ENCODE measurements at places on chromosomes 6 and 20. TPM values are rescaled to one million over a fixed set of nuclear protein-coding genes. Genes with fewer than 3 reads are reported as not detected.
A peak's percentile ranks its signal among the peaks of the same experiment; 100 is the strongest.

The RIPPLY2 gene
- not detected for polyA plus RNA-seq

DNA sequence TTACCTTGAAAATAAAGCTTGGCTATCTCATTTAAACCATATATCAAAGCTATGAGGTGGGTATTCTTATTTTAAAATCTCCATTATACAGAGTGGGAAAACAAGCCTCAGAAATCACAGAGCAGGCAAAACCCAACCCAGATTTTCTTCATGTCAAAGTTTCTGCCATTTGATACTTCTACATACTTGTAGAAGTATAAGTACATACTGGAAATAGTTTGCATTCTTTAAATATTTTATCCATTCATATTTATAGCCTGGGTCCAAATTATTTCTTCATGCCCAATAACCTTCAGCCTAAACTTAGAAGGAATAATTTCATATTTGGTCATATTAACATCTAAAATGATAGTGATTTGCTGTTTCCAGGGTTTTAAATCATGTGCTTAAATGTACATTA lies 61.8 kb downstream of the MLIP start:
- no peak for DNase-seq

DNA sequence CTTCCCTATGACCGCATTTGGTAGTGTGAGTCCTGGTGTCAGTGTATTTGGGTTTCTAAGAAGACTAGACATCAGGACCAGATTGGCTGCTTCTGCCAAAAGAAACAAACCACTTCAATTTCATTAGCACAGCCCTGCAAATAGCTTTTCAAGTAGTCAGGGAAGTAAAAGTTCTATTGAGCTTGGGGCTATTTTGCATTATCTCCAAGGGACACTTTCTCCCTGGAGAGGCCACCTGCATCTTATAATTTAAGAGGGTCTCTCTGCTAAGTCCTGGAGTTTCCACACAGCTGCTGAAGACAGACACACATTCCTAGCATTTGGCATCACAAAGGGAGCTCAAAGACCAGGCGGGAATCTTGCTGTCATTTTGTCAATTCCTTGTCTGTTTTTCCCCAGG lies 141.2 kb downstream of the BMP2 start:
- no peak for DNase-seq

The PRKN gene
- polyA plus RNA-seq: 4.6 TPM

- DNase-seq: no peak
These were observed 15.7 kb upstream of the ENPP1 start for GRCh38 chr6:131792091-131792496.

DNA sequence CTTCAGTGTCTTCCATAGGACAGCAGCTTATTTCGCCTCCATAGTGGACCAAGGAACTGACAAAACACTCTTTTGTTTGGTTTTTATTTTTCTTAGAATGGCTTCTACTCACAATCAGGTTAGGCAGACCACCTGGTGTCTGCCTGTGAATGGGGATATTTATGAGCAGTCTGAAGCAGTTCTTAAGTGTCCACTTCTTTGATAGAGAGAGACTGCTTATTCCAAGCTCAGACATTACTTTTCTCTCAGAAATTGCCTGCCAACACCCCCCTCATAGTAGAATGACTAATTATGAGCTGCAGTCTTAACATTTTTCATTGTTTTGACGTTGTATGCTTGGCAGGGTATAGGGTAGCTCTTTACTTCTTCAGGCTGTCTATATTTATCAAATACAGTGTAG lies 174.7 kb downstream of the ZFAND3 start:
- DNase-seq: no peak

The VSX1 gene
- not detected for polyA plus RNA-seq

The KIF25 gene
- polyA plus RNA-seq: 0.73 TPM

The C20orf202 gene
- polyA plus RNA-seq: 0.39 TPM

The RNF39 gene
- 0.75 TPM for polyA plus RNA-seq

DNA sequence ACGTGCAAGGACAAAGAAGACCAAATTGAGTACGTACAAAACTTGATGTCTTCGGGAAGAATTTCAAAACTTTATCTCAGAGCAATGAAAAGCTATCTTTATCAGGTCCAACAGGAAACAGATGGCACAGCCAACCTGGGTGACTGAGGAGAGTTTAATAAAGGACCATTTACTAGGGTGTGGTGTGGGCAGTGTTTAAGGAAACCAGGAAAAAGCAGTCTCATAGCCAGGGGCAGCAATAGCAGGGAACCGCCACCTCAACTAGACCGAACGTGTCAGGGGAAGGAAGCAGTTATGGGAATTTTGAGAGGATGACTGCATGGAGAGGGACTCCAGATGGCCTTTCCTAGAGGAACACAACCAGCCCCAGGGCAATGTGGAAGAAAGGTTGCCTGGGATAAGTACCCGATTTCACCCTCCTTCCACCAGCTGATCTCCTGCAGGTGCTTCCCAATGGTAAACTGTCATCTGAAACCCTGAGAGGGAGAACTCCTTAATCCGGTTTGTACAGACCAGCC lies 15.2 kb upstream of the TAAR5 start:
- no peak for DNase-seq

GRCh38 chr6:129115471-129115870 lies 232.5 kb downstream of the LAMA2 start:
- no peak for DNase-seq

DNA sequence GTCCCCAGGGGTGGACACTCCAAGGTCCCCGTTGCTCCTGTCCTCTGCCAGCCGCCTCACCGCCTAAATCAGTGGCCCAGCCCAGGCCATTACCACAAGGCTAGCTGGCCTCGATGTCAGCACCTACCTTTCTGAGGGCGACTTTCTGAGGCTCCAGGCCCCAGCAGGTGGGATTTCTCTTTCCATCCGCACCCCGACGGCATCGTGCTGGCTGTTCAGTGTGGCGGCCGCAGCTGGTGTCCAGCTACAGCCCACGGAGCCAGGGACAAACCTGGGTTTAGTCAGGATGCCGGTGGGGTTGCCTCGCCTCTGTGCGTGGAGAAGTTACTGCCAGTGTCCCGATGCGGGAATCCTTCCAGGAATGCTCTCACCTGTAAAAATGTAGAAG lies 60.8 kb downstream of the ERMARD start:
- no peak for DNase-seq

The ANGPT4 gene
- polyA plus RNA-seq: 0.04 TPM

GRCh38 chr6:119204719-119205118 lies 126.3 kb upstream of the FAM184A start:
- DNase-seq: no peak

The DDX43 gene
- polyA plus RNA-seq: 0.30 TPM

GRCh38 chr20:5734602-5735001 lies 15.6 kb upstream of the SHLD1 start:
- DNase-seq: no peak

- no peak for DNase-seq
These were observed 467.4 kb upstream of the PLCB4 start for GRCh38 chr20:8601542-8601912.

GRCh38 chr6:150202404-150202803 lies 59.6 kb downstream of the PPP1R14C start:
- DNase-seq: no peak

The GPRC6A gene
- polyA plus RNA-seq: not detected

The CLVS2 gene
- 0.34 TPM for polyA plus RNA-seq

DNA sequence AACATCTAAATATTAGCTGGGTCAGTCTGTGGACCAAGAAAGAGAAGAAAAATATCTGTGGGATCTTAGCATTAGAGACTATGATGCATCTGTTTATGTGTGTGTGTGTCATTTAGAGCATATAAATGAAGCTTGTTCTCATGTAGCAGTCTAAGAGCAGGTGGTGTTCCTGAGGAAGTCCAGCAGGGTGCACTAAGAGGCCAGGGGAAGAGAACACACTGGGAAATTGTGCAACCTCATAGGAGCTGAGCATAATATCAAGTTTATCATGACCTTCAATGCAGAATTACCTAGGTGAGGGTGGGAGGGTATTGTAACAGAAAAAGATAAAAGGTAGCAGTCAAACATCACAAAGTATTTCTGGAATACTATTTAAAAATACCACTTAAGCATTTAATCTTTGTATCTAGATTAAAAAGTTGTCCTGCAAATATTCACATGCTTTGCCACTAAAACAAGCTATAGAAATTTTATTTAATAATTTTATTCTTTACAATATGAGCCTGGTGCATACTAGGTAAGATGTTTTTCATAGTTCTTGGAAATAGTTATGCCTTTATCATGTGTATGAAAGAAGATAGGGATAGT lies 80.5 kb downstream of the SMPDL3A start:
- peak; percentile 1 for DNase-seq

The PBOV1 gene
- polyA plus RNA-seq: not detected

DNA sequence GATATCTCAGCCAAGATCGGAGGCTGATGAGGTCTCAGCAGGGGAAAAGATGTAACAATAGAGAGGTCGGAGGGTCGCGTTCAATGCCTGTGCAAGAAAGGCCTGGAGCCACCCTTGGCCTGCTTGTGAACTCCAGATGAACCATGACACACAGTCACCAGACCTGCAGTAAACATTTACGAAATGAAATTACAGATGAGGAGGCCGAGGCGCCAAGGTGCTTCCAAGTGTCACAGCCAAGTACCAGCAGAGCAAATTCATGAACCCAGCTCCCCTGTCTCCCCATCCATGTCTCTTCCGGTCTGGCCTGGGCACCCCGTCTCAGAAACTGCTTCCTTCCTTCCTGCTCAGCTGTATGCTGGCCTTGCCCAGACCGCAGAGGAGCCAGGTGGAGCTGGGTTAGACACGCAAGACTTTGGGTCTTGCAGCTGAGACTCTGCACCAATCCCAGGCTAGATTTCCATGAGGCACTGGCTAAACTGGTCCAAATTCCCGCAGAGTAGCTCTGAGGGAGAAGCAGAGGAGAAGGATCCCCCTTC lies 48.1 kb downstream of the CHMP4B start:
- no peak for DNase-seq

The IFT52 gene
- polyA plus RNA-seq: 23.4 TPM

DNA sequence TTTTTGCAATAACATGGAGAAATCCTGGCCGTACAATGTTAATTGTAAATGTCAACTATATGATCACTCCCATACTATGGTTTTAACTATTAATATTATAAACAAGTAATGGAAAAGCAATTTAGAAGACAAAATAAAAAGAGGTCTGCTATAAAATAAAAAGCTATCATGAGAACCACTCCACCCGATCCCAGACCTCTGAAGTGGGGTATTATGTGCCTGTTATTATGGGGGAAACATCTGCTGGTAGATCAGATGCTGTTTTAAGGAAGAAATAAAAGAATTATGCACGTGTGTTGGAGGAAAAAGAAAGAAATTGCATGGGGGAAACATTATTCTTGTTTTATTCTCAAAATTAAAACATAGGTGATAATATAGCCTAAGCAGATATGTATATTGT lies 615.7 kb upstream of the ARID1B start:
- no peak for DNase-seq

DNA sequence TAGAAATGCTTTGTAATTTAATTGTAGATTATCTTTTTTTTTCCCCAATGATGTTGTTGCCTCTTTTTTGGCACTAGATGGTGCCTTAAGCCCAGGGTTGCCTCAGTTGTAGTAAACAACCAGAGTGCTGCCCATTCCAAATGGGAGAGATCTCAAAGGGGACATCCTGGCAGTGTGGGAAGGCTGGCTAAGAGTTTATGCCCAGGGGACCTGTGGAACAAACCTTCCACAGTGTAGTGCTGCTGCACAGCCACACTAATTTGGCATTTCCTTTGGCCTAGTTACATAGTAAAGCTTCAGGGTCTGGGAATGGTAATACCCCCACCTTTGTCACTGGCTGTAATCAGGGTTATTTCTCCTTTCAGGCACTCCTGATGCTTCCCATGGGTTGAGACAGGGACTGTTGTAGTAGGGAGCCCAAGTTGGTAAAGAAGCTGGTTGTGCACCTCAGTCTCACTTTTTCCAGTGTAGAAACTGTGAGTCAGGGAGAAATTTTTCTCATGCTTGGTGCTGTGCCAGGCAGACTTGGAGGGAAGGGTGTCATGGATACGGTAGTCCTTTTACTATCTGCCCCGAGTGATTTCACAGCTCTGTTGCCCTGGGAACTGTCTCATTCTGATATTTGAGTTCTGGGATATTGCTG lies 177.8 kb upstream of the ECI2 start:
- DNase-seq: no peak

- DNase-seq: no peak
These were observed 333.5 kb downstream of the RNGTT start for GRCh38 chr6:88629838-88630494.

GRCh38 chr6:26359765-26360164 lies 5.2 kb upstream of the BTN3A2 start:
- peak; percentile 50 for DNase-seq

DNA sequence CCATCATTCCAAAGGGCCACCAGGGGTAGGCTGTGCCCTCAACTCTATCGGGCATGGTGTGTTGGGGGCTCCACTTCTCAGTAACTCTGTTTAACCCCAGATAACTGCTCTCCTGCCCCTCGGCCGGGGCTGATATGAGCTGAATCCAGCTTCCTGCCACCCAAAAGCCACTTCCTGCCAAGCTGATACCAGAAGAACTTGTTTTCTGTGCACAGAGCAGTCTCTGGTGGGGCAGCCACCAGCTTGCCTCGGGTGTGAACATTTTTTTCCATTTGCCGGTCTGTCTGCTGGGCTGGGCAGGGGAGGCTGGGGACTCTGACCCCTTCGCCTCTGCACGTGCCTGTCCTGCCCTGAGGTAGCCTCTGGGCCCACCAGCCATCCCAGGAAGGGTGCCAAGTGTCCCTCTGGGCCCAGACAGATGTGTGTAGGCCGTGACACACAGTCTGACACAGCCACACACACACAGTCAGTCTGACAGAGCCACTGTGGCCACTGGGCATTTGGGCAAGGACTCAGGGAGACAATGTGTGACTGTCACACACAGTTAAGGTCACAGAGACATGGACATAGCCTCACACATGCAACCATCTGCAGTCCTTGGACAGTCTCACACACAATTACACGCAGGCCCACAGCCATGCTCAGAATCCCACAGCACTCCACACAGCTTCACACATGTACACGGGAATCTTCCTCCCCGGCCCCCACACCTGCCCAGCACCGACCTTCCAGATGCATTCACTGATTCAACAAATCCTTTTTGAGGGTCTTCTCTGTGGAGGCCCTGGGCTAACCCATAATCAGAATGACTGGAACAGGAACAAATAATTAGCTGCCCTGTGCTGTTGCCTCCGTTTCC lies 45.1 kb downstream of the NOL4L start:
- no peak for DNase-seq

- no peak for DNase-seq
These were observed 44.5 kb downstream of the NCOA7 start for GRCh38 chr6:125835221-125835744.

DNA sequence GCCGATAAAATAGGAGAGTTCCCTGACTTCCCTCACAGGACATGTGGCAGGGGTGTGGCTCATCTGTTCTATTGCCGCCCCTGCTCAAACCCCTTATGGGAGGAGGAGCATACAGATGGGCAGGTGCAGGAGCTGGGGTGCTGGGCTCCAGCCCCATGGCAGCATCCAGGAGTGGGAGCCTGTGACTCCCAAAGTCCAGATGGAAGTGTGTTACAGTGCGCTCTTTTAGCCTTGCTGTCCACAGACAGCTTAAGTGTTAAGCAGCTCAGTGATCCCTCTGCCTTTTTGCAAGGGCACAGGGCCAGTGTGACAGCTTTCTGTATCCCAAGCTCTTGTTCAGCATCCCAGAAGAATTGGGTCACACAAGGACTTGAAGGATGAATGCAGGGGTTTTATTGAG lies 212.3 kb upstream of the MYLIP start:
- no peak for DNase-seq

GRCh38 chr20:37630166-37630565 lies 63.7 kb upstream of the CTNNBL1 start:
- DNase-seq: no peak
